Sciatic nerve (tissue), 2 donors: ENCODE measurements at places on chromosomes 5 and 9.

DNA sequence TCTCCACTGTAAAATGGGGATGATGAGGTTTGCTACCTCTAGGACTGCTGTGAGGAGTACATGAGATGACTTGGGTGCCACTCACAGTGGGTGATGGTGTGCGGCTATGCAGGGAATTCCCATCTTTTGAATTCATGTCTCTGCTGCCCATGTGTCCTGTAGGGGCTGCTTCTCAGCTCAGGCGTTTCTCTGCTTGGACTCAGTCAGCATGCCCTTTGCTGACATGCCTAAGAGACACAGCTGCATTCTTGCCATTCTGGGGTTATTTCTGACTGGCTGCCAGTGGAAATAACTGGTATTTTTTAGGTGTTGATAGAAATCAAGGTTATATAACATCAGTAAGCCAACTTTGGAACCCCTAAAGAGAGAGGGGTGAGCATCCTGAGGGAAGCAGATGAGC is 24.3 kb upstream of the XPA start:
- no peak for DNase-seq

DNA sequence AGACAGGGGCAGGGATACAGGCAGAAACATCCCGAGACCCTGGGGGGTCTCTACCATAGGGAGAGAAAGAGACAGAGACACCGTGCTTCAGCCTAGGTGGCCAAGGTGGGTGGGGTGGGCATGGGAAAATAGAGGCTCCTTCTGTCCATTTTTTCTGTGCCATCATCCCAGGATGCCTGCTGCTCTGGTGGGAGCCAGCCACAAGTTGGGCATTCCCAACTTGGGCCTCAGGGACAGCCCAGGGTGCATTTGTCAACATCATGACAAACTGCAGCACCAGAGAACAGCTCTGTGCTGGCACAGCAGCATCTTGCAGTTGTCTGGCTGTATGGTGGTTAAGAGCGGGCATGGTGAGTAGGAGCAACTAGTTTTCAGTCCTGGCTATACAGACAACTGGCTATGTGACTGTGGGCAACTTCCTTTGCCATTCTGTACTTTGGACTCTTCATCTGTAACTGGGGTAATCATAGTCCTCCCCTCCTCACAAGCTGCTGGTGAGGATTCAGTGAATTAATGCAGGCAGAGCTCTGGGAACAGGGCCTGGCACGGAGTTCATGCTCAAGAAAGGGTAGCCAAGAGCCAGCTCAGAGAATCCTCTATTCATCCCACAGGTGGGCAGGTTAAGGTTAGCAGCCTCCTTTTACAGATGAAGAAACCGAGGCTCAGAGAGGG is 100.4 kb downstream of the RGS3 start:
- peak; percentile 35 for DNase-seq

GRCh38 chr9:68755752-68756151 is 50.7 kb downstream of the PIP5K1B start:
- DNase-seq = no peak

DNA sequence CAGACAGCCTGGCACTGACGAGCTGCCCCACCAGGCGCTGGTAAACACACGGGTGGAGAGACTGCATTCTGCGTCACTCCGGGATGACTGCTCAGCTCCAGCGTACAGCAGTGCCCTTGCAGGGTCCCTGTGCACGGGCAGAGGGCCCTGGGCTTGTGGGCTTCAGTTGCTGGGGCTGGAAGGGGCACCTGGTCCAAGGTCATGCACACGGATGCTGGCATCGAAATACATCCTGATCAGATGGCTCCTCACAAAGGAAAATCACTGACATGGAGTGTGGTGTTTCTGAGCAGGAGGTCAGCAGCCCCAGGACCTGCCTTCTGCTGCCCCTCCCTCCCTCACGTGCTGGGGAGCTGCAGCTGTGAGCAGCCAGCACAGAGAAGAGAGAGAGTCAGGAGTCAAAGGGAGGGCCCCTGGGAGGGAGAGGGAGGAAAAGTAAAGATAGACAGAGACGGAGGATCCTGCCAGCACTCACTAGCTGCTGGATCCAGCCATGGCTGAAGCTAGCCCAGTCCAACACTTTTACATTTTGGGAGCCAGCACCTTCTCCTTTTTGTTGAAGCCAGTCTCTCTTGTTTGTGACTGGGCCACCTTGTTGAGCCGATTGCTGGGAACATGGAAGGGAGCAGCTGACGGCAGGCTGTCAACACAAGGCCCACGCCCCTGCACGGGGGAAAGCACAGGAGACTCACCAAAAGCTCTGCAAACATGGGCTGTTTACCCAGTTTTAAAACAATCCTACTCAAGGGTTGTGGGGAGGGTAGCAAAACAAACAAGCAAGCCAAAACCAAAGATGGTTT is 166.5 kb upstream of the PHYKPL start:
- no peak for DNase-seq

DNA sequence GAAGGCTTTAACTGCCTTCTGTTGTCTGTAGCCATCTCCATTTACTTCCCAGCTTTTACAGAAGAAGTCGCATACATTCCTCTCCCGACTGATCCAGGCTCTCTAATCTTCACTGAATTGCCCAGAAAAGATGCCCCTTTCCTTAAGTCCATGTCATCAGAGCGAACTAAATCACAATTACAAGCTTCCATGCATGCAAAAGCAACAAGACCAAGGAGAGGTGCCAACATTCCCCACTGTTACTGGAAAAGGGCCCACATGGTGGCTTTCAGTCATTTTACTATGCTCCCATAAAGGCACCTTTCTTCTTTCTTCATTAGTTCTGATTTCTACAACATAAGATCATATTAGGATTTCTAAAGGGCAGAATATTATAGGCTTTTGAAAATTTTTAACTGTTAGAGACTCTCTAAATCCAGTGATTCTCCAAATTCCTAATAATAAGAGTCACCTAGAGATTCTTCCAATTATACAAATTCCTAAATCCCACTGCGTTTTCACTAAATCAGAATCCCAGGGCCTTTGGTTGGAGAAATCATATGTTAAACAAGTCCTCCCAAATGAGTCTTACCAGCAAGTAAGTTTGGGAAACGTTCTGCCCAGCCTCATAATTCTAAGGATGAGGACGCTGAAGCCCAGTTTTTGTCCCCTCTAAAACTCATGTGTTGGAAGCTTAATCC is 17.0 kb upstream of the ZFR start:
- DNase-seq = no peak

DNA sequence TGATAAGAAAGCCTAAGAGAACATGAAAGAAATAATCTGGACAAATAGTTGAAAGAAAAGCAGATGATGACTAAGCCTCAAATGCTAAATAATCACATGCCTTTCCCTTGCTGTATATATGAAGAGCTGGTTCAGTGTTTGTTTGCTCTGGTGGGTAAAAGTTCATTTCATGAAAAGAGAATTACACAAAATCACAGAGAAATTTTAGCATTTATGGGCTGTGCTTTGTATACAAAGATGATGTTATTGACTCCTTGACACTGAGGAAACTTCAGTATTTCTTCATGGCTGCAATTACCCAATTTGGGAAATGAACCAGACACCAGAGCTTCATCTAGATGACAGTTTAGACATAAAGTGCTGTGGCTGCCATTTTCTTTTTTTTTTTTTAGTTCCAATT is 527.2 kb downstream of the NR2F1-AS1 start:
- no peak for DNase-seq

DNA sequence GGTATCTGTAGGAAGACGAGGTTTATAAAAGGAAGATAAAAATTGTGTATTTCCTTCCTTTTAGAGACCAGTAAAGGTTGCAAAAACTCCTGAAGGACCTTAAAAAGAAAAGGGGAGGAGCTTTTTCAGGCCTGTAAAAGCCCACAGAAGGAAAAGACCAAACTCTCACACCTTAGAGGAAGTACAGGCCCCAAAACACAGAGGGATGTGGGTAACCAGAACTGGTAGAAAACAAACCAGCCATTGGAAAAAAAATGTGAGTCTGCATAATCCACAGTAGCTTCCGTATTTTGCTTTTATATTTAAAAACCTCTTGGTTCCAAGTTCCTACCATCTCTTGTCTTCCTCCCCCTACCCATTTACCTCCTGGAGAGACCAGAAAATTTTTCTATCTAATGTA is 8.5 kb downstream of the GIN1 start:
- no peak for DNase-seq

- no peak for DNase-seq
Observed at GRCh38 chr9:83196946-83197345, 134.0 kb upstream of the RASEF start.

- DNase-seq = no peak
Observed at GRCh38 chr5:122498163-122498562, 186.1 kb downstream of the SNCAIP start.

DNA sequence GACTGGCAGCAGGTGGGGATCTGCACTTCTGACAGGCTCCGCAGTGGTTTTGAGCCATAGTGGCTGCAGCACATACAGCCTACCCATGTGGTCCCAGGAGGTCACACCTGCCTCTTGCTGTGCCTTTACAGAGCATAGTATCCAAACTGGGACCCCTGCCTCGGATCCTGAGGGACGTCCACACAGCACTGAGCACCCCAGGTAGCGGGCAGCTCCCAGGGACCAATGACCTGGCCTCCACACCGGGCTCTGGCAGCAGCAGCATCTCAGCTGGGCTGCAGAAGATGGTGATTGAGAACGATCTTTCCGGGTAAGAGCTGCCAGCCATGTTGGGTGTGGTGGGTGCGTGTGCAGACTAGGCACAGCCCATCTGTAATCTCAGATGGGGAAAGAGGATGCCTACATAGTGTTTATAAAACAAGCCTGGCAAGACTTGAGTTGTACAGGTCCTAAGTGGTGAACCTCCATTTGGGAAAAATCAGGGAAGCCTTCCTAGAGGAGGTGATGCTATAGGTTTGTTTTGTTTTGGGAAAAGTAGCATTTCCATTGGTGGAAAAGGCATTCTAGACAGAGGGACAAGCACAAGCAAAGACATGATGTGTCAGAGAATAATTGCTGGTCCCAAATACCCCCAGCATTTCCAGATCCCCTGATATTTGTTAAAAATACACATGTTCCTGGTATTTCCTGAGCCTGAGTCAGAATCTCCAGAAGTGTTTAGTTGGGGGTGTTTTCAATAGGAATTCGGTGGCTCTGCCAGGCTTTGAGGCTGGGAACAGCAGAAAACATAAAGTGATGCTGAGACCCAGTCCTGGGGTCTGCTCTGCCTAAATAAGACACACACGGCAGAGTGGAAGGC is 119.2 kb downstream of the DAB2IP start:
- DNase-seq = no peak

DNA sequence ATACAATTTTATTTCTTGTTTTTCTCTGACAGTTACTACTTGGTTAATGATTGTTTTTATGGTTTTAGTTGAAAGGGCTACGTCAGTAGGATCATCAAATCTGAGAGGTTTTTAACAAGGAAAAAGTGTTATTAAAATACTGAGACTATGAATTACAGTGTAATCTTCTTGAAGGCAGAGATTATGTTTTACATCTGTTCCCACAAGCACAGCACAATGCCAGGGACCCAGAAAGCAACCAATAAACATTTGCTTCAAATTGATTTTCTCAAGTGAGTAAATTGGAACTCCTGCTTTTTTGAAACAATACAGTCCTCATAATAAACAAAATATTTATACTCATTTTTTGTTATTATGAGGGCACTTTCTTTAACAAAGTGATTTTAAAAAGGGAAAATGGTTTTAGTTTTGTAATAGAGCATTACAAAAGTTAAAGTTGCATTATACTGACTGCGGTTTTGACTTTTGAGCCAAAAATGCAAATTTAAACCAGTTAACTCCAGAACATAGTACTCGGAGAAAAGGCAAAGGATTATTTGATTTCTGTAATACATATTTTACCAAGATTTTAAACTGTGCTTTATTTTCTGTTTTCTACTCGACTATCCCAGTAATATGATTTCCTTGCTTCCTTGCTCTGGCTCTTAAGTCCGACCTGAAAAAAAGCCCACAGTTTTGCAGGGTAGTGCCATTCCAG is 176.9 kb downstream of the GDNF start:
- DNase-seq = no peak

GRCh38 chr9:100352201-100352726 is 478 bp downstream of the TEX10 start:
- peak; percentile 72 for DNase-seq

DNA sequence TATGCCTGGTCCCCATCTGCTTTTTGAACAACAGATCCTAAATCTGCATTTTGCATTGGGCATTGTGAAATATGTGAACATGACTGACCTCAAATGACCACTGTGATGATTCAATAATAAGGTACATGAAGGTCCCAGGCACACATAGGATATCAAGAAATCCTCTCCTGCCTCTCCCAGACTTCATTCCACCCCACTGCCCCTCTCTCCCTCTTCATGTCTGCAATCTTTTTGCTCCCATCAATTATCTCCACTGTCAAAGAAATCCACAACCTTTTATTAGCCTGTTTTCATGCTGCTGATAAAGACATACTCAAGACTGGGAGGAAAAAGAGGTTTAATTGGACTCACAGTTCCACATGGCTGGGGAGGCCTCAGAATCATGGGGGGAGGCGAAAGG is 476.7 kb downstream of the CTNND2 start:
- no peak for DNase-seq

- peak; percentile 77 for DNase-seq
Observed at GRCh38 chr9:109328978-109329637, 8.2 kb upstream of the EPB41L4B start.

GRCh38 chr5:38420691-38421390 is 135.6 kb downstream of the LIFR start:
- peak; percentile 78 for DNase-seq

DNA sequence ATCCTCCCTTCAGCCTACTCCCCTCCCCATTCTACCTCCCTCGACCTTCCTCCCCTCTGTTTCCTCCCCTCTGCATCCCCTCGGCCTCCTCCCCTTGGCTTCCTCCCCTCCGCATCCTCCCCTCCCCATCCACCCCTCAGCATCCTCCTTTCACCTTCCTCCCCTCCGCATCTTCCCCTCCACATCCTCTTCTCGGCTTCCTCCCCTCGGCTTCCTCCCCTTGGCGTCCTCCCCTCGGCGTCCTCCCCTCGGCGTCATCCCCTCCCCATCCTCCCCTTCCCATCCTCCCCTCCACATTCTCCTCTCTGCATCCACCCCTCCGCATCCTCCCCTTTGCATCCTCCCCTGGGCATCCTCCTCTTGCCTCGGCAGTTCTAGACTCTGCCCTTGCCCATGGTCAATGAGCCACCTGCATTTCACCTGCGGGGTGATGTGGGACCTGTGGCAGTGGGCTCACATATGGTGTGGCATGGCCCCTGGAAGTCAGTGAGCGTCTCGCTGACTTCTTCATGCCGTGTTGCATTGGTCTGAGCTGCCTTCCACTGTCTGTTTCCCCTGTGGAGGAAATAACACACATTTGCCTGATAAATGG is 113.0 kb downstream of the WNK2 start:
- DNase-seq = no peak

GRCh38 chr9:35771075-35771433 is 17.0 kb upstream of the MSMP start:
- DNase-seq = no peak

DNA sequence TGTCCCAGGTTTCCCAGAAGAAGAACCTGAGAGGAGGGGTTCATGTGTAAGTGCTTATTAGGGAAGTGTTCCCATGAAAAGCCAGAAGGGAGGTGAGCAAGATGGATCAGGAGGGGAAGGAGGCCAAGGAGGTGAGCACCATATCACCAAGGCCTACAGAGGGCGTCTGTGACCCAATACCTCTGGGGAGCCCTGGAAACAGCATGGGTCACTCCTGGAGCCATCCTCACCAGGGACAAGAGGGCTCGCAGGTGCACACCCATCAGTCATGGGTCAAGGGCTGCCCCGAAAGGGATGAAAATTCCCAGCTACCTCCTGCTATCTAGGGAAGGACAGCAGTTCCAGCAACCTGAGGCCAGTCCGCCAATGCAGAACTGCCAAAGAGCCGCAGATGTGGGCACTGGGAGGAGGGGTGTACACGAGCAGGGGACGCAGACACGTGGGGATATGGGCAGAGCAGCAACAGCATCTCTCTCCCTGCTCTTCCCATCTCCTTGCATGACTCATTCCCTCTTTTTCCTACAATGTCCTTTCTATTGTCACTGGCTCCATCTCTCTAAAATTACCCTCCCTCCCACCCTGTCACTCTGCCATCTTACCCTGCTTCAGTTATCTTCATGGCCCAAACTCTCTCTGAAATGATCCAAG is 167.6 kb upstream of the FSTL4 start:
- no peak for DNase-seq
